ENCODE measurements at places on chromosomes 5 and 9.

- no peak for DNase-seq
These were observed 169.2 kb downstream of the C9orf50 start for GRCh38 chr9:129451669-129452068.

- no peak for DNase-seq
These were observed 105.3 kb upstream of the PIK3R1 start for GRCh38 chr5:68110264-68110663.

DNA sequence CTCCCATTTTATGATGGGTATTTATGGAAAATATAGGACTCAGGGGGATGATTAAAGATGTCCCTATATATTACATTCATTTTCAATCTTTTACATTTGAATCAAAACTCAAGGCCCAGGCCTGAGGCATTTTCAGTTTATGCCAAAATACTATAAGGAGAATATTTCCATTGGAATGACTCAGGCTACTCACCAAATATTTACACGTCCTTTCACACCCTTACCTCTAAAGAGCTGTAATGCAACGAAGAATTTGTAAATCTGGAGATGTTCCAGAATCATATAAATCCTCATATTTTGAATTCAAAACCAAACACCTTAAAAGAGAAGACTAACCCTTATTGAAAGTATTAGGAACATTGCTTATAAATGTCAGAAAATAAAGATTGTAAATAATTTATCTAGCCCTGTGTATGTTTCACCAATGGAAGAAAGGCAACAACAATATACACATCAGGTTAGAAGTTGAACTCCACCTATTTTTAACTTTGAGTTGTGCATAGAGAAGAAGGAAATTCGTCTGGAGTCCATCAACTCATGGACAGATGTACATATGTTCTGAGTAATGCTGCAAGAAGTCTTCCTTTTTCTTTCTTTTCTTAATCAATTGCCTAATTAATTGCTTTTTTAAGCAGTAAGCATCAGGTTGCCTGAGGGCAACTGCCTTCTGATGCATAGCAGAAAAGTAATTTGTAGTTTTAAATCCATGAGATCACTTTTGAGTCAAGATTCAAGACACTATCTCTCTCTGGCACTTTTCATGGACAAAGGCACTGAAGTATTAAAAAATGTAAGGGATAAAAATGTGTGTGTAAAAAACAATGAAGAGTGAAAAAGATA, 579.3 kb upstream of the RGMB start:
- no peak for DNase-seq

DNA sequence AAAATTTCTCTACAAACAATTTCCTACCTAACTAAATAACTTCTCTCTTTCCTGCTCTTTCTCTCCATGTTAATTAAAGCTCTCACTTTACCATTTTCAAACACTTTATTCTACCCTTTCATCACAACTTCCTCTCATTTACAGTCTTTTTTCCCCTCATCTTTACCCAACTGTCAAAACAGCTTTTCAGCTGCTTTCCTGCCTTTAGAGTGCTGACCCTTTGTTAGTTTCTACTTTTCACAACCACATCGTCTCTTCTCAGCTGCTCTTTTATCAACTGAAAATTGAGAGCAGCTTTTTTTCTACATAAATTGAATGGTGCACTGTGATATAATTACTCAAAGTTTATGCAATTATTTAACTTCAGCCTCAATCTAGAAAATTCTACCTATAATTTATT, 3.1 kb upstream of the HOMER1 start:
- no peak for DNase-seq

GRCh38 chr5:114686356-114686755, 324.5 kb downstream of the KCNN2 start:
- DNase-seq = no peak

DNA sequence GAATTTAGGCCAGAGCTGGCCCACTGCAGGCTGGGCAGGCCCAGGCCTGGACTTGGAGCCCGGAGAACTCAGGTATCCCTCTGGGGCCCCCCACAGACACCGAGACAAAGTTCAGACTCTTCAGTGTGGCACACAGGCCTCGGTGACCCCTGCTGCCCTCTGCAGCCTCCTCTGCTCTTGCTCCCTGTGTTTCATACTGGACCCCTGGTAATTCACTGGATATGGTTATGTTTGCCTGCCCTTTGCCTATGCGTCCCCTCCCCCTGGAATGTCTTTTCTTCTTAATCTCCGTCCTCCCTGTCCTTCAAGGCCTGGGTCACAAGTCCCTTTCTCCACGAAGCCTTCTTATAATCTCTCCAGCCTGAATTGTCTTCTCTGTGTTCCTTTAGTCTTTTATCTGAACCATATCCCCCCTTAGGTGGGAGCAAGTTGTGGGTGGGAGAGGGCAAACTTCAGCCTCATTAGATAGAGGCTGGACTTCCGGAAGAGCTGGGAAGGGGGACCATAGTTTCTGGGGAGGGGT, 30.1 kb downstream of the GSN start:
- no peak for DNase-seq

DNA sequence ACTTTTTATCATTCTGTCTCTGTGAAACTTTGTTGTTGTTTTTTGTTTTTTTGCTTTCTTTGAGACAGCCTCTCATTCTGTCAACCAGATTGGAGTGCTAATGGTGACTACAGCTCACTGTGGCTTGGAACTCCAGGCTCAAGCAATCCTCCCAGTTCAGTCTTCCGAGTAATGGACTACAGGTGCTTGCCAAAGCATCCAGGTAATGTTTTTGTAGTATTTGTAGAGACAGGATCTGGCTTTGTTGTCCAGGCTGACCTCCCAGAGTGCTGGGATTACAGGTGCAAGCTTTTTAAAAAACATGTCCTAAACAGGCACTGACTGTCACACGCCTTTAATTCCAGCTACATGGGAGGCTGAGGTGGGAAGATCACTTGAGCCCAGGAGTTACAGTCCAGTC, 235.1 kb downstream of the MEF2C start:
- DNase-seq = no peak

- no peak for DNase-seq
These were observed 18.4 kb upstream of the ERAP2 start for GRCh38 chr5:96857924-96858323.

- no peak for DNase-seq
These were observed 367.9 kb downstream of the CYLC2 start for GRCh38 chr9:103362986-103363385.

DNA sequence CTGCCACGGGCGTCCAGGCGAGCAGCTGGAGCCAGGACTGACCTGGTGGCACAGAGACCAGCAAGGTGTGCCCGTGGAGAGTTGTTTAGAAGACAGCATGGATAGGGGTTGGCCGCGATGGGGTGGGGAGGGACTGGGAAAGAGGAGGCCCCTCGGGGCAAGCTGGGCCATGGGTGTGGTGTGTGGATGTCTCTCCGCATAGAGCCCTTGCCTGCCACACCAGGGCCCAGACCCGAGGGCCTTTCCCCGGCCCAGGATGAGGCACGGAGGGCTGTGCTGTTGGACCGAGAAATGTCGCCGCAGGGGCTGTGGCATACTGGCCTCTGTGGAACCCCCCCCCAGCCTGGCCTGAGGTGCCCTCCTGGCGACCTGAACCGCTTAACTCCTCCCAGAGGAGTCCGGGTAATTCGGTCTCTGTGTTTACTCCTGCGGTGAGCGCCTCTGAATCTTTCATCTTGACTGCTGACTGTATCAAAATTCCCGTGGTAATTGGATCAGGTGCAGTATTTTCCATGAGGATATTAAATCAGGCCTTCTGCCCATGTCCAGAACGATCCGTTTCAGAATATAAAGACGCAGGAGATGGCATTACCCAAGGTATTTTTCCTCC, 22.5 kb upstream of the LAMC3 start:
- DNase-seq = no peak

GRCh38 chr9:118271936-118272335, 567.7 kb downstream of the TLR4 start:
- no peak for DNase-seq

DNA sequence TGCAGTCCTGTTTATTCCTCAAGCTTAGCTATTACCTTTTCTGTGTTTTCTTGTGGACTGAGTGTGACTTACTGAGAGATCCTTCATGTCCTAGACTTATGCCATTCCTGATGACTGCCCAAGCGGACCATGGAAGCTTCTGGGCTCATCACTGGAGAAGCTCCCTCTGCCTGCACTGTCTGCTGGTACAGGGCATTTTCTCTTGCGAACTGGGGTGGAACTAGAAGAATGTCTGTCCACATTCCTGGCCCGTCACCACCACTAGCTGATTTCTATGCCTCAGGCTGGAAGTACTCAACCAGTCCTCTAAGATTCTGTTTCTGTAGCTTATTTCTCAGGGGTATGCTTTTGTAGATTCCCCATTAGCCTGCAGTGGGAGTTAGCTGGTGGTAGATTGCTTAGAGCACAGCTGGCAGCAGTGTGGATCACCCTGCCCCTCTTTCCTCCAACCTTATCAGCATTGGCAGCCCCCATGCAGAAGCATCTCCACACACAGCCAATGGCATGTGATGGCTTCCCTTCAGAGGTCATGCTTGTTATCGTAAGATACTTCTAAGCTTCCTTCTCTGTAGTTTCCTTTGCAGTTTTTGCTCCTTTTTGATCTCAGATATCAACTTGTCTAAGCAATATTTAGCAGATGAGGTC, 12.4 kb downstream of the SLC36A1 start:
- DNase-seq = peak; percentile 48

- DNase-seq = no peak
These were observed 17.5 kb downstream of the ADRA1B start for GRCh38 chr5:159933531-159934485.

DNA sequence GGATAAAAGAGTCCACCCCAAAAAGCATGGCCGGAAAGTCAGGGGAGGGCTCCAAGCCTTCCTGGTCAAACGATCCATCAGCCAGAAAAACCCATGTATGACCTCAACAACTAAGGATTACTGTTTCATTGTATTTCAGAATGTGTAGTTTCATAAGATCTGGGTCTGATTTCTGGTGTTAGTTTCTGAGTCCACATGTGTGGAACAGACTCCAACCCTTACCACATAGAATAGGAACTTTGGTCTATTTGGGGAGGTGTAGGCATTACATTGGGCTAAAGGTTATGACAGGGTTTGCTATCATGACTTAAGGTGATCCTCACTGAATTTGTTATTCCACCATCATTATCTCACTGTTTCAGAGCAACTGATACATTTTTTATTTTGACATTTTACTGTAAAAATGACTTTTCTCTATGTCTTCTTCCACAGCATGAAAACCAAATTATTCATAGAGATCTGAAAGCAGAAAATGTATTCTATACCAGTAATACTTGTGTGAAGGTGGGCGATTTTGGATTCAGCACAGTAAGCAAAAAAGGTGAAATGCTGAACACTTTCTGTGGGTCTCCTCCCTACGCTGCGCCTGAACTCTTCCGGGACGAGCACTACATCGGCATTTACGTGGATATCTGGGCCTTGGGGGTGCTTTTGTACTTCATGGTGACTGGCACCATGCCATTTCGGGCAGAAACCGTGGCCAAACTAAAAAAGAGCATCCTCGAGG, 33.5 kb downstream of the HMGCS1 start:
- no peak for DNase-seq

DNA sequence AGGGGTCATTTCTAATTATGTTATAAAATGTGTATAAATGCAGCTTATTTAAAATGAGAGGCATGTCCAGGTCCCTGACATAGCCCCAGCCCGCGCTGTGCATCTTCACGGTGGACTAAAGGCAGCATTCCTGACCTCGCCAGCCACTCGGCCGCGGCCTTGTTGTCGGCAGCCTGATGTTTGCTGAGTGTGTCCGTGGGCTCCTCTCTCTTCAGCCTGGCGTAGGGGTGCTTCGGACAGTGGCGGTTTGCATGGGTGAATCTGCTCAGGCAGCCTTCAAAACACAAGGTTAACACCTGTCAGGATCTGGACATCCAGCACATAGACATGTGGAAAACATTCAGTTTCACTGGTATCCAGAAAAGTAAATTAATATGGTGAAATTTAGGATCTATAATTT, 8.8 kb upstream of the SLC35D2 start:
- no peak for DNase-seq

DNA sequence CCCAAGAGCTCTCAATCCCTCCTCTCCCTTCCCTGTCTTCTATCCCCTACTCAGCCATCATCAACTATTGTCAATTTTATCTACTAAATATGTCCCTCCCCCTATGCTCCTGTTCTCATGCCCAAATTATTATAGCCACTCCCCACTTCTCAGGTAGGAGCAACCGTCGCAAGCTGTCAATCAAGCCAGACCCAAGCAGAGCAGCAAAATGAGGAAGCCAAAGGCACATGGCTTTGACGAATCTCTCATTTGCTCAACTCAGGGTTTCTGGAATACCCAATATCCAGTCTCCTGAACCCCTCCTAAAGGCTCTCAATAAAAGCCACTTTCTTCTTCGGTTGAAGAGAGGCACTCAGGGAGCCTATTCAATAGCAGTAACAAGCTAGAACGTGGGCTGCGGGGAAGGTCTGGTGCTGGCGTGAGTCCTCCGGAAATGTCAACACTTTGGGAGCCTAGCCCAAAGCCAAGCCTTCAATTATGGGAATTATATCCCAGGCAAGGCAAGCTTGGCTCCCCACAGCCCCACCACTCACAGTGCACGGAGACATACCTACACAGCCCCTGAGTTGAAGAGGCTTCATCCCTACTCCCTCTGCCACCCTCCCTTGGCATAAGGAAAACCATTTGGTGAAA, 47.7 kb downstream of the SIL1 start:
- DNase-seq = no peak

- no peak for DNase-seq
These were observed 82.2 kb upstream of the TLX3 start for GRCh38 chr5:171226864-171227263.

DNA sequence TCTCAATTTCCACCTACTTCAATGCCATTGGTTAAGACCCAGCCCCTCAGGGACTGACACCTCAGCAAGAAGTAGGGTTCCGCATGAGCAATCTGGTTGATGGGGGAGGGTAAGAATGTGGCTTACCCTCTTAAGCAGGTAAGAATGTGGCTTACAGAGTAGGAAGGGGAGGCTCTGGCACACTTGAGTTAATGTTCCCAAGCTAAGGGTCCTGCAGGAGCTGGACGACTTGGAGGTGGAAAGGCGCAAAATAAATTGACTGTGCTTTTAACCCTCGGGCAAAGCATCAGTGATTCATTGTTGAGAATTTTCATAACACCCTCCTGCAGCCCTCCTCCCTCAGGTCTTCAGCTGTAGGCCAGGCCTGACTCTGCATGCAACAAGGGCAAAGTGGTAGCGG, 24.9 kb upstream of the ADRA1B start:
- no peak for DNase-seq

GRCh38 chr5:173592050-173592669, 24.3 kb downstream of the BOD1 start:
- peak; percentile 70 for DNase-seq

DNA sequence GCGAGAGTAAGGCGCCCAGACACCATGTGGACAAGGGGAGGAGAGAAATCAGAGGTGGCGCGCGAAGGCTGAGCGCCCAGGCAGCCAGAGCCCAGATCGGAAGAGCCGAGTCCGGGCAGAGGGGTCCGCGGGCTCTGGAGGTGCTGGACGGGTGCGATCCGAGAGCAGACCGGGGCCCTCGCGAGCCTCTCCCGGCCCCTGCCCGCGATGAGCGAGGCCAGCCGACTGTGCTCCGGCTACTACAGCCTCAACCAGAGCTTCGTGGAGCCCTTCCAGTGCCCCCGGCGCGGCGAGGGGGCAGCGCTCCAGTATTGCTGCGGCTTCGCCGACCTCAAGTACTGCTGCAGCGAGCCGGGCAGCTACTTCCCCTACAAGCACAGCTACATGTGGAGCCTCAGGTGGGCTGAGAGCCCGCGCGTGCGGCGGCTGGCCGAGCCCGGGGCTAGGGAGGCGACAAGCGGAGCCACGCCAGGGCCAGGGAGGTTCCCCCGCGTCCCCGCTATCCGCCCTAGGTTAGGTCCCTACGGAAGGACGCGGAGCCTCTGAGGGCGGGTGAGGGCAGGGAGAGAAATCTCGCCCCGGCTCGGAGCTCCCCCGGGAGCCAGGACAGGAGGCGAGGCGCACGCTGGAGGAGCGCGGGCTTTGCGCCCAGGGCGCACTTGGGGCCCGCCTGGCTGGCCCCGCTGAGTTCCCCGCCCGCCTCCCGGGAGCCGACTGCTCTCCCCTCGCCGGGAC, at the start of gene SHISAL2B:
TSS of gene SHISAL2B (plus strand) at position 87 of the 735 bp plus-strand sequence. CDS start at position 208, 121 bp downstream.
- DNase-seq = no peak

Measured in hematopoietic multipotent progenitor cell treated with erythropoietin and hydrocortisone succinate and interleukin-3 and kit ligand, for 17 days (in vitro differentiated cells).